ENCODE measurements at places on chromosomes 1 and 21.
A peak's percentile ranks its signal among the peaks of the same experiment; 100 is the strongest.

DNA sequence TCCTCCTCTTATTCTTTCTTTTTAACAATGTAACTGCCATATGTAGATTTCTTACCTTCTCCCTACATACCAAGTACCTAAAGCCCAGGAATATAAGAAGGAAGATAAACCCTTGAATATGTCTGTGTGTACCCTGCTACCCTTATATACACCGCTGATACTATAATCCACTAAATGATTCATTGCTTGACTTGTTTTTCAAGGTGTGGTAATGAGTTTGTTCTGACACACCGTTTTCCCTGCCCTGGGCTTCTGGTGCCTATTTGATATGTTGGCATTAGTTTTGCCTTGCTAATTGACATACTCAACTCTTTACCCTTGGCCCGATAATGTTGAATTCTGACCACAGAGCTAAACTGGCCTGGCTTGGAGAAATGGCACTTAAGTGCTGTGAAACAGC lies 64.3 kb downstream of the IL23R start:
- no peak for DNase-seq

- no peak for DNase-seq
Observed at GRCh38 chr1:82632155-82632554, 831.4 kb downstream of the ADGRL2 start.

- DNase-seq: no peak
Observed at GRCh38 chr1:243946946-243947345, 96.9 kb upstream of the AKT3 start.

DNA sequence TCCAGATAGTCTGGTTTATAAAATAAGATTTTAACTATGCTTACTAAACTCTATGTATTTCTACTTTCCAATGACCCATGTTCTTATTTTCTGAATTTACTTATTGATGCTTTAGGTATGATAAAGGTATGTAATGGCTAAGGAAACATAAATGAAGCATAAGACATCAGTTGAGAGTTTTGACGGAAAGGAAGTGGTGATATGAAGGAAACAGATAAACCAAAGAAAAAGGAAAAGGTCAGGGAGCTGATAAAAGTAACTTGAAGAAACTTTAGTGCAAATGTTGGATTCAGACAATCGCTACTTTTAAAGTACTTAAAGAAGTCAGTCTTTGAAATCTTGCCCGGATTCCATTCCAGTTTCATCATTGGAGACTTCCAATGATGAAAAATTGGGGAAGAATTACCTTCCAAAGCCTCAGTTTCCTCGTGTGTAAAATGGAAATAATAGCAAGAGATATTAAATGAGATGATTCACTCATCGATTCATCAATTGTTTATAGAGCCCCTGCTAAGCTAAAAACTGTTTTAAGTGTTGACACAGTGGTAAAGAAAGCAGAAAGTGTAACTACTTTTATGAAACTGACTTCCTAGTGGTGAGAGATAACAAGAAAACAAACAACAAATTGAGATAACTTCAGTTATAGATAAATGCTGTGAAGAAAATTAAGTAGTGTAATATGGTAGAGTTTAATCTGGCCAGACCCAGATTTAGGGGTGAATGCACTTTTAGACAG lies 10.6 kb downstream of the PTPRC start:
- DNase-seq: no peak

GRCh38 chr1:52955129-52955970 lies 28.3 kb downstream of the SCP2 start:
- DNase-seq: no peak

DNA sequence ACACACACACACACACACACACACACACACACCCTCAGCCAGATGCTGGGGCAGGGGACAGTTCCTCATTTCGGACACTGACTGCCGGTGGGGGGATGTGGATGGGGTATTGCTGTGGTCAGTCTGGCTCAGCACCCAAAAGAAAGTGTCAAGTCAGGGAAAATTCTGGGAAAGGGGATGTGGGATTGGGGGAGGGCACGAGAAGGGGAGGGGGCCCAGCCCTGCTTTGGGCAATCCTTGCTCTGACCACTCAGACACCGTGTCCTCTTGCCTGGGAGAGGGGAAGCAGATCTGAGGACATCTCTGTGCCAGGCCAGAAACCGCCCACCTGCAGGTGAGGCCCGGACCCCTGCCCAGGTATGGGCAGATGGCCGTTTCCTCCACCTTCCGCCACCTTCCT lies at the start of gene C1QC:
C1QC (plus strand) TSS at position 253 of the 400 bp plus-strand sequence. CDS start 391 bp downstream, outside the sequence.
- DNase-seq: no peak

- no peak for DNase-seq
Observed at GRCh38 chr1:89451011-89451410, 73.6 kb upstream of the LRRC8B start.

- DNase-seq: no peak
Observed at GRCh38 chr1:208461680-208462079, 217.5 kb upstream of the PLXNA2 start.

DNA sequence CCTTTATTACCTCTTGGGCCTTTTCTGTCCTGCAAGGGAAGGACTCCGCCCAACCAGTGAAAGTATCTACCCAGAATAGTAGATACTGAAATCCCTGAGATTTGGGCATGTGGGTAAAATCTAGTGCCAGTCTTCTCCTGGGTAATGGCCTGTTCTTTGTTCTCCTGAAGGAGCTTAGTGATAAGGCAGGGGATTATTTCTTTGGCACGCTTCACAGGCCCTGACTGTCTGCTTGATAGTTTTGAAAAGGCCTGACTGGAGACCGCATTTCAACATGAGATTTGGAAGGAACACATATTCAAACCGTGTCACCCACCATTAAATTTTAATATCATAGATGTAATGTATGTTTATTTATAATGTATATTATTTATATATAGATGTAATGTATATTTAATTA lies 48.9 kb downstream of the RASAL2 start:
- no peak for DNase-seq

GRCh38 chr1:209805341-209805781 lies 581 bp downstream of the IRF6 start:
- DNase-seq: no peak

GRCh38 chr1:117537291-117537920 lies 68.4 kb upstream of the TENT5C start:
- DNase-seq: no peak

GRCh38 chr1:205672395-205672889 lies 7.9 kb downstream of the SLC45A3 start:
- no peak for DNase-seq

DNA sequence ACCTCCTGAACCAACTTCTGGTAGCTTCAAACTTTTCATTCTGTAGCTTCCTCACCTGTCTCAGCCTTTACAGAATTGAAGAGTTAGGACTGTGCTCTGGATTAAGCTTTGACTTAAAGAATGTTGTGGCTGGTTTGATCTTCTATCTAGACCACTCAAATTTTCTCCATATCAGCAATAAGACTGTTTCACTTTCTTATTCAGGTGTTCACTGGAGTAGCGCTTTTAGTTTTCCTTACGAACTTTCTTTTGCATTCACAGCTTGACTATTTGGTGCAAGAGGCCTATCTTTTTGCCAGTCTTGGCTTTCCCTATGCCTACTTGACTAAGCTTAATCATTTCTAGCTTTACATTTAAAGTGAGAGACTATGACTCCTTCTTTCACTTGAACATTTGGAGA lies 31.5 kb downstream of the FGGY start:
- no peak for DNase-seq

DNA sequence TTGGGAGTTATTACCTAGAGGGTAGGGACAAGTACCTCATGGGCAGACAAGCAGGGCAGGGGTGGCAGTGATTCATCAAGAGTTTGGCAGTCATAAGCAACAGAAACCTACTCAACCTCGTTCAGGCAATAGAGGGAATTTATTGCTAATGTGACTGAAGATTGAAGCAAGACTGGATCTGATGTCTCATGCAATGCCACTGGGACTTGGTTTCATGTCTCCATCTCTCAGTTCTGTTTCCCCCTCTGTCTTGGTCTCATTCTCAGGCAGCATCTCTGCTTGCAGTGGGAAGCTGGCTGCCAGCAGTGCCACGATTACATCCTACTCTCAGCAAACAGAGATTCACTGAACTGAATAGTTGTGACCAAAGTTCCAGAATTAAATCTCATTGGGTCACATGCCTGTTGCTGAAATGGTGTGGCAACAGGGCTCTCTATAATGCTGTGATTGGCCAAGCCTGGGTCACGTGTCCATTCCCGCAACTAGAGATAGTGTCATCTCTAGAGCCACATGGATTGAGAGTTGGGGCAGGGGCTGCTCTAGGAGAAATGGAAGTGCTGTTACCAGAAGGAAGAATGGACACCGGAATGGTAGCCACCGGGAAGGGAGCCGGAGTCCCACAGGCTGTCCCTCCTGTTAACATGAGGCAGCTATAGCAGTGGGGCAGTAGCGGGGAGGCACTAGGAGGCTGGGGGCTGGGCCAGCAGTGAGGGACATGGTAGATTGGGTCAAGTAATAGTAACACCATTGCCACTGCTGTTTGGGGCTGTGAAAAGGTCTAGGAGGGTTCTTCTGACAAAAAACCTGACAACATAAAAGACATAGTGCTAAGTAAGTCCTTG lies 3.9 kb upstream of the CDC42 start:
- DNase-seq: peak; percentile 27
